ENCODE measurements at places on chromosomes 16 and 17. TPM values are rescaled to one million over a fixed set of nuclear protein-coding genes. Genes with fewer than 3 reads are reported as not detected.

PRSS33 gene
- 1.8 TPM for total RNA-seq

KCNJ18 gene
- total RNA-seq = not detected

ASPHD1 gene
- total RNA-seq = 94.5 TPM

PGP gene
- 19.7 TPM for total RNA-seq

TBC1D3E gene
- total RNA-seq = not detected

CLEC19A gene
- total RNA-seq = 0.26 TPM

PPP1R1B gene
- total RNA-seq = 2.4 TPM

COPZ2 gene
- 39.3 TPM for total RNA-seq

CD68 gene
- total RNA-seq = 75.3 TPM

TBKBP1 gene
- 9.2 TPM for total RNA-seq

RAPGEFL1 gene
- total RNA-seq = 77.2 TPM

CACNG5 gene
- total RNA-seq = not detected

BAHCC1 gene
- total RNA-seq = 77.4 TPM

DNAAF1 gene
- total RNA-seq = 0.46 TPM

KRTAP4-2 gene
- not detected for total RNA-seq

TMED6 gene
- total RNA-seq = 1.0 TPM

PTGES3L gene
- 4.7 TPM for total RNA-seq

CDR2 gene
- 20.9 TPM for total RNA-seq

CD79B gene
- total RNA-seq = 3.4 TPM

C1QTNF8 gene
- not detected for total RNA-seq

FN3K gene
- 46.8 TPM for total RNA-seq

CMTM1 gene
- 12.1 TPM for total RNA-seq

PLEKHG4 gene
- 6.7 TPM for total RNA-seq

RNF157 gene
- total RNA-seq = 3.3 TPM

CTRB1 gene
- total RNA-seq = 15.0 TPM

PAFAH1B1 gene
- 110 TPM for total RNA-seq

KRT9 gene
- not detected for total RNA-seq

CENPV gene
- total RNA-seq = 37.8 TPM

ZNF750 gene
- not detected for total RNA-seq

USP43 gene
- total RNA-seq = 8.2 TPM

TPSB2 gene
- 215 TPM for total RNA-seq

POLR3E gene
- total RNA-seq = 43.7 TPM

SLC16A6 gene
- 0.49 TPM for total RNA-seq

MMP28 gene
- 32.8 TPM for total RNA-seq

FNDC8 gene
- total RNA-seq = not detected

OTOP2 gene
- total RNA-seq = not detected

AANAT gene
- total RNA-seq = not detected

RNF222 gene
- not detected for total RNA-seq

VMO1 gene
- 3.9 TPM for total RNA-seq

PAM16 gene
- total RNA-seq = 27.5 TPM

CCR7 gene
- total RNA-seq = 1.3 TPM

TMEM114 gene
- not detected for total RNA-seq

NLGN2 gene
- total RNA-seq = 35.2 TPM
